GM23248 (cell line): ENCODE measurements at places on chromosomes 3 and 15. TPM values are rescaled to one million over a fixed set of nuclear protein-coding genes. Genes with fewer than 3 reads are reported as not detected.

Gene ZNF80
- not detected in 2 replicates for total RNA-seq

DNA sequence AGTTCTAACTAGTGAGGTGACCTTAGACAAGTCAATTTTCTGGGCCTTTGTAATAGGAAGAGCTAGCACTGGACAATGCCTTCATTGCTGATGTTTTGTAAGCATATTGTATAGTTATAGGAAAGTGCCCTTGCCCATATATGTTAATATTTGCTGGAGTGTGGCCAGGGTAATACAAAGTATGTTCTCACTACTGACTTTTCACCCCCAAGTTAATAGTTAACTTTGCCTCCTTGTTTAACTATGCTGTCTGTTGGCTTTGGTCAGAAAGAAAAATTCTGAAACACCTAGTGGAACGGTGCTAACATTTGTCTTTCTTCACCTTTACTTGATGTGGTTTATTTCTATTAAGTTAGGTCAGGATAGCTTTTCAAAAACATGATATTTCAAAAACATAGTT lies 287.4 kb upstream of the CTNNB1 start:
- no peak for DNase-seq

GRCh38 chr3:151964743-151965142 lies 91.3 kb downstream of the SUCNR1 start:
- DNase-seq: no peak

GRCh38 chr3:1677576-1678156 lies 421.0 kb upstream of the CNTN4 start:
- no peak for DNase-seq

DNA sequence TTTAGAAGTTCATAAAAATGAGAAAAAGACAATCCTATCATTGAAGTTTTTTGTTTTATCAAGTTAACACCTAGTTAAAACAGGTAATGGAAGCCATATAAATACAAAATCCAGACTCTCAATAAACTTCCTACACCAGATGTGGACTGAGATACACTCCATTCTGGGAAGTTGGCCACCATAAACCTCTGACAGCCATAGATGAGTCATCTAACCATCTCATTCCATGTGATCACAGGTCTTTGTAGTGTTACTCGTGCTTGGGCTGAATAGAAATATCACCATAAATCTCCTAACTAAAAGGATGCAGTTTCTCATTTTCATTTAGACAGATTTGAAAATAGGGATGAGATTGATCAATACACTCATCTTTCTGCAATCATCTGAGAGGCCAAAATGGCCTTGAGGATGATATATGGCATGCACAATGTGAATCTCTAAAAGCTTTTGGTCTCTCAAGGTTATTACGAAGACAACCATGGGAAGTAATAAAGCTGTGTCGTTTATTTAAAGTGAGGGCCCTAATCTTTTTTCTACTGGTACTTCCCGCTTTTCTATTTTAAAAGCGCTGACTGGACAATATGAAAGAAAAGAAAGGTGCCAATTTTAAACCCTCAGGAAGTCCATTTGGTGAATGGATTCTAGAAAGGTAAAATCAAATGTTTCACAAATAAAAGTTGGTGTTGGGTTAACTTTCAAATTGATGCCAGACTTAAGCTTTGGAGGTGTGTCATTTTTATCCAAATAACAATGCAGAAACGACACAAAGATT lies 155.5 kb downstream of the POLR2M start:
- DNase-seq: peak; percentile 93

Gene RPP25
- total RNA-seq: 4.0 and 4.5 TPM in 2 replicates

Gene JAGN1
- total RNA-seq: 32.9 and 35.7 TPM in 2 replicates

Gene DYNC1LI1
- total RNA-seq: 33.4 and 40.5 TPM in 2 replicates

DNA sequence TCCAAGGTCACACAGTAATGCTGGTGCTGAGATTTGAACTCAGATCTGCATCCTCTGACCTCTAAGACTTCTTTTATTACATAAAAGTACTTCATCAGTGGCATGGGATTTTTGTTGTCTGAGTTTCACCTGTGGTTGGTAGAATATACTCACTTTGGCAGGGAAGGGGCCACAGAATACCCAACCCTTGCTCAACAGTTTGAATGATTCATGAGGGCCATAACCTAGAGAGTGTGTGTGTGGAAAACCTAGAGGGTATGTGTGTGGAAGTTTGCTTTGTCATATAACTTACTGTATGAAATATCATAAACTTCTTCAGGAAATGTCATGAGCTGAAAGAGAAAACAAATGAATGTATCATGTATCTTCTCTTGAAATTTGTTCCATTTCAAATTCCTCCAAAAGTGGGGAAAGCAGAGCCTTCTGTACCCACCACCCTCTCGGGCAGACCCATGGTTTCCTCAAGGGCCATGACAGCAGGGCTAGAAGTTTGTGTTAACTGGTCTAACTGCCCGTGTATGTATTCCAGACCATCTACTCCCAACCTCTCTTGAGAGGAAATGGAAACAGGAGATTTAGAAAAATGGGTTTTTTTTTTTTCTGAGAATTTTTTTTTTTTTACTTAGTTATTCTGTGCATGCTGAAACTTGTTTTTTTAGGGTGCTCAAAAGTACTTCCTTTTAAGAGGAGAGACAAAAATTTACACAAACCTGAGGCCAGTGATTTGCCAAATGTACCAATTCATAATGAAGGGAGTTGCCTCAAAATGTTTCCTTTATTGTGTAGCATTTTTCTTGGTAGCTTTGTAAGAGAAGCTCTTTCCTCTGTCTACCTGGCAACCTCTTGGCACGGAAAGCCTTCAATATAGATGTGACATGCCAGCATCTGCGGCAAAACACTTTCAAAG lies 127.0 kb downstream of the TPRG1 start:
- peak; percentile 28 for DNase-seq

DNA sequence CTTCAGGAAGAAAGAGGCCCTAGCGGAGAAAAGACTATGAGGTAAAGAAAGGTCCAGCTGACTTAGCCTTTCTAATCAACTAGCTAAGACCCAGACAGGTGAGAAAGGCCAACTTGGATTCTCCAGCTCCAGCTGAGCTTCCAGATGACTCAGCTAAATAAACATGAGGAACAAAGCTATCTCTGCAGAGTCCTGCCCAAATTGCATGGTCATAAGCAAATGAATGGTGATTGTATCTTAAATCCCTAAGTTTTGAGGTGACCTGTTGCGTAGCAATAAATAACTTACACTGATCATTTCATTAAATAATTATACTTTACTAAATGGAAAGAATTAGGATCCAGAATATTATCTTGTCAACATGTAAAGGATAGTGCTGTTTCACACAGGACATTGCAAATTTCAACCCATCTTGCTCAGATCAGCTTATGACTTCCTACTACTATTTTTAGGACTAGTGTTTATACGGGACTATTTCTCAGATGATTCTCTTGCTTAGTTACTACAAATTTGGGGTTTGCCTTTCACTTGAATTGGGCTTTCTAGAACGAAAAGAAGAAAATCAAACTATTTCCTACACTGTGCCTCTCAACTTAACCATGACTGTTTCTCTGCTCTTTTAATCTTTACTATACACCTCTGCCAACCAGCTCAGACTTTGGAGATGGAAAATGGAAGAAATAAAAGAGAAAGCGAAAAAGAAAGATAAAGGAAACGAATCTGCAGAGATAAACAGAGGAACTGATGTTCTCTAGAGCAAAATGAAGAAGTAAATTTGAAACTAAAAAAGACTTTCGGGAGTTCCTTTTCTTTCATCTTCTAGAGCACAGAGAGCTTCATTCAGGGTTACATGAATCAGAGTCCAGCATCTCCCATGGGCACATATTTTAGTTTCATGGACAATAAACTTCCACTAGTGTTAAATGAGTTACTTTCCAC lies 6.6 kb upstream of the ADGRG7 start:
- peak; percentile 26 for DNase-seq

Gene HCLS1
- total RNA-seq: 28.6 and 29.8 TPM in 2 replicates

- no peak for DNase-seq
Measured at GRCh38 chr15:65877749-65878148, 8.5 kb downstream of the RAB11A start.

GRCh38 chr3:160129459-160130061 lies 95.7 kb upstream of the C3orf80 start:
- DNase-seq: peak; percentile 96

Gene FRMD5
- 0.63 and 2.9 TPM in 2 replicates for total RNA-seq

GRCh38 chr3:182438398-182438797 lies 354.9 kb upstream of the ATP11B start:
- DNase-seq: no peak

- peak; percentile 91 for DNase-seq
Measured at GRCh38 chr15:50051811-50052419, 67.1 kb downstream of the ATP8B4 start.

DNA sequence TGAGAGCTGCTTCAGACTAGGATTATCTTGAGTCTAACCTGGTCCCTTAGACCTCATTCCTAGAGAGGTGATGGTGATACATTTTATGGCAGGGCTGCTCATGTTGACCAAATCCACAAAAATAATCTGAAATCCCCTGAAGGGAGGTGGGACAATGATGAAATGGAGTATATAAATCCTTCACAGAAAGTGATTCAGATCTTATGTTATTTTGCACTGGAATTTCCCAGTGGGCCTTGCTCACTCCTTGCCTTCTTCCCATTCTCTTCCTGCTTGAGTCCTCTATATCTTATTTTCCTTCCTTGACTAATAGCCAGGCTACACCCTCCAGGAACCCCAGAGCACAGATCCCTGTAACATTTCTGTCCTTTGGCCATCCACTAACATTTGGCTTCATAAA lies 10.4 kb upstream of the TMEM202 start:
- no peak for DNase-seq

GRCh38 chr3:45736707-45737106 lies 47.5 kb downstream of the SACM1L start:
- no peak for DNase-seq

- DNase-seq: no peak
Measured at GRCh38 chr15:101192081-101192480, 59.8 kb downstream of the CHSY1 start.

- peak; percentile 93 for DNase-seq
Measured at GRCh38 chr15:73697033-73697467, 12.9 kb downstream of the CD276 start.

DNA sequence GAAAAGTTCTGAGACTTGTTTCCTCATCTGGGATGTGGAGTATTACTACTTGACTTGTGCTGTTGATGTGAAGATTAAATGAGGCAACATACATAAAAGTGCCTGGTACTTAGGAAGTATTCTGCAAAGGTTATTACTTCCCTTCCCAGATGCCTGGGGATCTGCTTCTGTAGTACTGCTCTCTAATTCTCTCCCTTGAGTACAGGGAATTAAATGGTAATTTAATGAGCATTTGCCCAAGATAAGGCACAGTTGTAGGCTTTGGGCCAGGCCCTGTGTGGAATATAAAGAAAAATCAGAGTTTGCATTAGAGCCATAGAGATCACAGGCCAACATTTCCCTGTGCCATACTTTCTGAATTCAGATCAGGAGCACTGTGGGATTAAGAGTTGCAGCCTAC lies 84.4 kb downstream of the LARS2 start:
- no peak for DNase-seq

Gene TM4SF18
- not detected in 2 replicates for total RNA-seq

Gene PRR20G
- not detected in 2 replicates for total RNA-seq
